ENCODE measurements at places on chromosomes 12 and 14. TPM values are rescaled to one million over a fixed set of nuclear protein-coding genes. Genes with fewer than 3 reads are reported as not detected.

- no peak for DNase-seq
- H3K4me3 ChIP-seq: no peak overlapping the region
- no peaks in the 10 kb centered on the region for H3K36me3 ChIP-seq
- no peaks in the 10 kb centered on the region for H3K27me3 ChIP-seq
Measured at GRCh38 chr14:37063467-37064240, 108.8 kb downstream of the SLC25A21 start.

GRCh38 chr12:4320497-4320852 lies 538 bp upstream of the TIGAR start:
- H3K4me3 ChIP-seq: peak overlapping the region; percentile 90
- peak overlapping the region; percentile 98 for H3K27ac ChIP-seq
- DNase-seq: no peak
- no peaks in the 10 kb centered on the region for H3K27me3 ChIP-seq

DNA sequence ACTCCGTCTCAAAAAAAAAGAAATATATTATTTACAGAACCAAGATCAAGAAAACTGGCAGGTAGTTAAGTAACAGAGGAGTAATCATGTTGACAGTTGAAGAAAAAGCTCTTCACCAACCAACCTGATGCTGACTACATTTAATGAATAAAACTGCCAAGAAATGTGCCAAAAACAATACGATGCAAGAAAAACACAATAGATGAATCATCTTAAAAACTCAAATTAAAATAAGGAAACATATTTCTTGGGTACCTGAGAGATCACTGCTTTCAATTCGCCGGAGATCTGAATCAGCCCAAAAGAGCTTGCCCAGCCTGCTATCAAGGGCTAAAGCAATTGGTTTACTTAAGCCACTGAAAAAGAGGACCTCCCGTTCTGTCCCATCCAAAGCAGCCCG lies 76.4 kb downstream of the BCL2L14 start:
- peaks cover 53% of the 10 kb centered on the region for H3K36me3 ChIP-seq
- no peak overlapping the region for H3K4me3 ChIP-seq
- no peaks in the 10 kb centered on the region for H3K27me3 ChIP-seq

- DNase-seq: no peak
- no peak overlapping the region for H3K4me3 ChIP-seq
- no peak overlapping the region for H3K27ac ChIP-seq
- no peaks in the 10 kb centered on the region for H3K36me3 ChIP-seq
Measured at GRCh38 chr14:42407153-42407552, 800.5 kb downstream of the LRFN5 start.

Gene SPX
- total RNA-seq: 2.6 TPM

GRCh38 chr12:75913502-75914351 lies 117.8 kb downstream of the PHLDA1 start:
- H3K4me1 ChIP-seq: peaks cover 28% of the 10 kb centered on the region
- H3K36me3 ChIP-seq: no peaks in the 10 kb centered on the region
- no peaks in the 10 kb centered on the region for H3K27me3 ChIP-seq
- no peak for DNase-seq
- H3K27ac ChIP-seq: no peak overlapping the region
- no peak overlapping the region for H3K4me3 ChIP-seq

Gene SLCO1B1
- 0.17 TPM for total RNA-seq

GRCh38 chr14:81516986-81517797 lies 16.5 kb downstream of the SEL1L start:
- H3K4me1 ChIP-seq: peaks cover 43% of the 10 kb centered on the region
- peaks cover 24% of the 10 kb centered on the region for H3K36me3 ChIP-seq
- no peaks in the 10 kb centered on the region for H3K27me3 ChIP-seq
- peak overlapping the region; percentile 96 for H3K27ac ChIP-seq
- H3K4me3 ChIP-seq: no peak overlapping the region

DNA sequence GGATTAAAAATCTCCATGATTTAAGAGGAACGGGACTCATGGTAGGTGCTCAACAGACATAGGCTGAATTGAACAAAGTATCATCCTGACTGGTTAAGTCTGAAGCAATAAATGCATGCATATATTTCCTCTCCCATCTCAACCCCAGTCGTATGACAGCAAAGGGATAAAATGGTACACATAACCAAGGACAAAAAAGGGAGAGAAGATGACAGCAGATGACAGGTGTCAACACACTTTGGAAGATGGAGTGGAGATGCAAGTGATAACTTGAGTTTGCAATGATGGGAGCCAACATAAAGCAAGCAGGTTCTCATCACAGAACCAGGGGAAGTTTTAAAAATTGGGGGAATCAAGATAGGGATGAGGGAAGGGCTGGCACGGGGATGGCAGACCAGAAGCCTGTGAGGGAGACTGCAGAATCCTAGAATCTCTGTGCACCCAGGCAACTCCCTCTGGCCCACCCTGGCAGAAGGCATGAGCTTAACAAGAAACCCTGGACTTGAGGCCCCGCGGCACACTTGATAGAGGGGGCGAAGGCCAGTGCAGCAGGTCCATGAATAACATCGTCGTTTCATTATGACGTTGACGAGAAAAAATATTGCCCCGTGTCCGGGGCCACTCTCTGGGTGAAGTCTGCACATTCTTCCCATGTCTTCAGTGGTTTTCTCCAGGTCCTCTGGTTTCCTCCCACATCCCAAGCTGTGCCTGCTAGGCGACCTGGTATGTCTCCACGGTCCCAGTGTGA lies 5.0 kb downstream of the C1RL start:
- H3K4me3 ChIP-seq: no peak overlapping the region
- H3K27ac ChIP-seq: no peak overlapping the region
- peaks cover 37% of the 10 kb centered on the region for H3K36me3 ChIP-seq
- peaks cover 9% of the 10 kb centered on the region for H3K4me1 ChIP-seq

Gene SYT1
- total RNA-seq: 4.2 TPM

DNA sequence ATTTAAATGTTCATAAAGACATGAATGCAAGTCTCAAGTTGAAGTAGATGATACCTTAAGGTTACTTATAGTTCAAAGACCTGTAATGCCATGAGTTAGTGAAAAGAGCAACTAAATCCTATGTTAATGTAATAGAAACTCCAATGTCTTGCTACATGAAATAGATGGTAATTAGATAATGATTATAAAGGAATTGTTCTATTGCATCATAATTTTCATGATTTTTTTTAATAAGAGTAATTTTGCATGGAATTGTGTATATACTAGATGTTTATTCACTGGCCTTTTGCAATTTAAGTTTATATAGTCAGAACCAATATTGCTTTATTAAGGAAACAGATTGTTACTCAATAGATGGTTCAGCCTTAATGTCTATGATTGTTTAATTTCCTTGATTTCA lies 115.5 kb upstream of the SYT10 start:
- H3K36me3 ChIP-seq: no peaks in the 10 kb centered on the region
- H3K4me3 ChIP-seq: no peak overlapping the region
- DNase-seq: no peak
- H3K4me1 ChIP-seq: peaks cover 6% of the 10 kb centered on the region
- no peak overlapping the region for H3K27ac ChIP-seq

Gene MYH6
- 0.04 TPM for total RNA-seq

DNA sequence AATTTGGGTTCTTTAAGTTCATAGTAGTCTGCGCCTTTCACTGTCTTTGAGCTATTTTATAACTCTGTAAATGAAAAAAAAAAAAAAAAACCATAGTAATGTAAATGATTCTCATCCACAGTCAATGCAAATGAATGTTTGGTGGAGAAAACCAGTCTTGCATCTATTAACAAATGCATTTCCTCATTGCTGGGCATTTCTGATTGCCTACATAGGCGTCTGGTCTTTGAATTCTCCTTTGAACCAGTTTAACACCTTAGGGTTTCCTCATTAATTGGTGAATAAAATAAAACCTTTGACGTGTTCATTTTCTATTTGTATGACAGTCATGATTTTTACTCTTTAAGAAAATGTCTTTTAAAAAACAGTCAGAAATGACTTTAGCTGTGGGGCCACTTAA lies 114.8 kb downstream of the C12orf75 start:
- peak overlapping the region; percentile 56 for H3K27ac ChIP-seq
- H3K27me3 ChIP-seq: no peaks in the 10 kb centered on the region
- H3K4me1 ChIP-seq: peaks cover 19% of the 10 kb centered on the region
- H3K4me3 ChIP-seq: no peak overlapping the region
- no peak for DNase-seq

DNA sequence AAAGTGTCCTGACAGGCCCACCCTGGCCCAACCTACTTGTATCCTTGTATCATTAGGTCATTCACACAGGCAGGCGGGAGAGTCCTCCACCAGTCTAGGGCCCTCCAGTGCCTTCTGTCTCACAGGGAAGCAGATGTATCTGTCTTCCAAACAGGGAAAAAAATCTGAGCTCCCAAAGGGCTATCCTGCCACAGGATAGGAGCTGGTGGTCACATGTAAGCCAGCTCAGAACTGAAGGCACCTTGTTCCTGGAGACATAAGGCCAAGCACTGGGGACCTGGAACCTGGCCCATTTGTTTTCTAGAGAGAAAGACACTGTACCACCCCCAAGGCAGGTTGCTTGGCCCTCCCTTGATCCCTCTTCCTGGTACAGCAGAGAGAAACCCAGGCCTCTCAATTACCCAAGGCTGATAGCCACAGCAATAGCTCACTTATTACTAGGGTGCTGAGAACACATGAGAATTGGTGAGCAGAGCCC lies 19.4 kb upstream of the PLEKHH1 start:
- peak overlapping the region; percentile 69 for H3K27ac ChIP-seq
- H3K27me3 ChIP-seq: peaks cover 38% of the 10 kb centered on the region
- no peaks in the 10 kb centered on the region for H3K36me3 ChIP-seq
- DNase-seq: no peak
- H3K4me3 ChIP-seq: peak overlapping the region; percentile 76

Gene OR4K17
- not detected for total RNA-seq

GRCh38 chr12:51369581-51369980 lies 21.6 kb downstream of the GALNT6 start:
- no peak for DNase-seq
- peaks cover 11% of the 10 kb centered on the region for H3K4me1 ChIP-seq
- peak overlapping the region; percentile 10 for H3K27ac ChIP-seq
- no peaks in the 10 kb centered on the region for H3K36me3 ChIP-seq

- no peak overlapping the region for H3K27ac ChIP-seq
- no peak overlapping the region for H3K4me3 ChIP-seq
- H3K27me3 ChIP-seq: peaks cover 13% of the 10 kb centered on the region
- H3K4me1 ChIP-seq: peaks cover 4% of the 10 kb centered on the region
- no peaks in the 10 kb centered on the region for H3K36me3 ChIP-seq
Measured at GRCh38 chr12:104416136-104416535, 40.6 kb upstream of the CHST11 start.

Gene TMEM52B
- total RNA-seq: not detected

DNA sequence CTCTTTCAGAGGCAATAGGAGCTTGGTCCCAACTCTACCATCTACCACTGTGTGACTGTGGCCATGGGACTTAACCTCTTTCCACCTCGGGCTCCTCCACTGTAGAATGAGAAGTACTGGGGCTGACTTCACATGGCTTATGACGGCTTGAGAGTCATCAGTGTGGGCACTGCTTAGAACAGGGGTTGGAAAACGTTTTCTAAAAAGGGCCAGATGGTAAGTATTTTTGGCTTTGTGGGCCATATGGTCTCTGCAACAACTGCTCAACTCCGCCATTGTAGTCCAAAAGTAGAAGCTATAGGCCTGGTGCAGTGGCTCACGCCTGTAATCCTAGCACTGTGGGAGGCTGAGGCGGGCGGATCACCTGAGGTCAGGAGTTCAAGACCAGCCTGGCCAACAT lies 69.2 kb upstream of the LTA4H start:
- no peak for DNase-seq
- no peaks in the 10 kb centered on the region for H3K4me1 ChIP-seq
- no peaks in the 10 kb centered on the region for H3K36me3 ChIP-seq
- H3K27ac ChIP-seq: no peak overlapping the region

DNA sequence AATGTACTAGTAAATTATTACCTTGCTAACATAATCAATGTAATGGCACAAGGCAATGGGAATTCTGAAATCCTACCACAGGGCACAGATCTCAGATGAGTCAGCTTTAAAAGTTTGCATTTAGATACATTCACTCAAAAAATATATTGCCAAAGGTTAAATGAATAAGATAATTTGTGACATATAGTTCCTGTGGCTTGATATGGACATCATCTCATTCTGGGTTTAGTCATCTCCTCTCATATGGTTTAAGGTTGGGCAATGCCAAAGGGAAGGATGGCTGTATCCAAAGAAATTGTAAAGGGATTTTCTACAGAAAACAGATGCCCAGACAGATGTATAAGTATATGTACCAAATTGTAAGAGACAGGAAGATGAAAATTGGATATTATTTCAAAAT lies 1065.0 kb downstream of the LRFN5 start:
- no peaks in the 10 kb centered on the region for H3K36me3 ChIP-seq
- H3K4me1 ChIP-seq: peaks cover 1% of the 10 kb centered on the region
- H3K27ac ChIP-seq: no peak overlapping the region
- no peak overlapping the region for H3K4me3 ChIP-seq
- H3K27me3 ChIP-seq: no peaks in the 10 kb centered on the region

- no peak overlapping the region for H3K27ac ChIP-seq
- DNase-seq: no peak
- peaks cover 3% of the 10 kb centered on the region for H3K36me3 ChIP-seq
- H3K4me1 ChIP-seq: no peaks in the 10 kb centered on the region
Measured at GRCh38 chr12:85275374-85275773, 4.6 kb upstream of the ALX1 start.

GRCh38 chr12:109743076-109743910 lies 29.7 kb downstream of the FAM222A start:
- no peak overlapping the region for H3K4me3 ChIP-seq
- H3K36me3 ChIP-seq: no peaks in the 10 kb centered on the region
- peaks cover 5% of the 10 kb centered on the region for H3K27me3 ChIP-seq
- DNase-seq: no peak

All from progenitor cell of endocrine pancreas (in vitro differentiated cells).